HAP-1 (cell line): ENCODE measurements at places on chromosomes 5 and 9.

- no peak for DNase-seq
Measured at GRCh38 chr9:116750510-116750909, 63.4 kb downstream of the TRIM32 start.

DNA sequence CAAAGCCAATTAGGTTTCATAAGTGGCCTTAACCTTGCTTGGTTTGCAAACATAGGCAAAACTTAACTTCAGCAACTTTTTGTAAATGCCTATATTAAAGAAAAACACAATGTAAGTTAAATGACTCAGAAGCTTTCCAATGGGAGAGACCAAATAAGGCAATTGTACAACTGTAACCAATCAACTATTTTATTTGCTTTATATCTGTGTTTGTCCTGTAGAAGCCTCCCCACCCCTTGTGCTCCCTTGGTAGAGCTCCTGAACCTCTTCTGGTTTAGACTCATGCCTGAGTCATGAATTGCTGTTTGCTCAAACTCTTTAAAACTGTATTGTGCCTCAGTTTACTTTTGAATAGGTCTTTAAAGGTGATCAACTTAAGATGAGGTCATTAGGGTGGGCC, 3.0 kb upstream of the C1QTNF3 start:
- DNase-seq: no peak

DNA sequence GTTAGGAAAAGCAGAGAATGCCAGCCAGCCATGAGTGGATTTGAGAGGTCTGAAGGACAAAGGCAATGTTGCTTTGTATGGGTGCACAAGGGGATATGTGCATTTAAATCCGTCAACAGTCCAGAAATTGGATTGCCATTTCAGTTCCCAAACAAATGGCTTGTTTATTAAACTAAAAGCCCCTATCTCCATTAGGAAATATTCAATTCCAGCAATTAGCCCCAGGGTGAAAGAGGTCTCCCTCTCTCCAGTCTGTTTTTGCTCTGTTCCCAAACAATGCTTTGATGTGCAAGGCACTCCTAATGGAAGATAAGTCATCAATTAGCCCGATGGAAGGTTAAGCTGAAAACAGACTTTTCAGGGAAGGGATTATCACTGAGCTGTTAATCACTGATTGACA, 101.3 kb downstream of the C9orf152 start:
- no peak for DNase-seq

DNA sequence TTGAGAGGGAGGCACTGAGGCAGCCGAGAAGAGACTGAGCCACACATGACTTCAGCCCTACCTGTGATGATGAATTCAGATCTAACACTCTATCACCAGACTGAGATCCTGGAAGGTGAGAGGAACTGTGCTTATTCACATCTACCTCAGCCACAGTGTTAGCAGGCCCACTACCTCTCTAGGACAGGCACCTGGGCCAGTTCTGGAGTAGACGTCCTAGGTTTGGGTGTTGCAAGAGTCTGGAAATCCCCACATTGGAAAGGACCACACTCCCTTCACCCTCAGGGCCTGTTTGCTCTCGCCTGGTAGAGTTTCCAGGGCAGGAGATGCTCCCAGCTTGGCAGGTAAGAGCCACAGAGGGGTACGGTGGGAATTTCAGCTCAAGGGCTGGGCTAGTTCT, 113.8 kb upstream of the CCL21 start:
- no peak for DNase-seq

- no peak for DNase-seq
Measured at GRCh38 chr9:21615018-21615417, 132.9 kb upstream of the IFNE start.

DNA sequence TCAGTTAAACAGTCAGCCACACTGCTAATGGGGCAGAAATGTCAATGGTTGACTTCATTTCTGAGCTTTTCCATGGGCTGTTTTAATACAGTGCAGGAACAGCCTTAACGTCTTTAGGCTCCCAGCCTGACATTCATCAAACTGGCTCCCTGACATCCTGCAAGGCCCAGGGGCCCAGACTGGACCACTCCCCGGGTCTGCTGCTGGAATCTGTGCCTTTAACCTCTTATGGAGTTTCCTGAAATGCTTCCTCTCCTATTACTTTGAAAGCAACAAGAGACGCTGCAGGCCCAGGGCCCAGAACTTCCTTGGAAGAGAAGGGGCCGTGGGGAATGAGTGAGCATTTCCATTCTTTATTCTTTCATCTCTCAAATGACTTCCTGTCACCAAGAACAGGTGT, 216.8 kb upstream of the PANK3 start:
- DNase-seq: no peak

DNA sequence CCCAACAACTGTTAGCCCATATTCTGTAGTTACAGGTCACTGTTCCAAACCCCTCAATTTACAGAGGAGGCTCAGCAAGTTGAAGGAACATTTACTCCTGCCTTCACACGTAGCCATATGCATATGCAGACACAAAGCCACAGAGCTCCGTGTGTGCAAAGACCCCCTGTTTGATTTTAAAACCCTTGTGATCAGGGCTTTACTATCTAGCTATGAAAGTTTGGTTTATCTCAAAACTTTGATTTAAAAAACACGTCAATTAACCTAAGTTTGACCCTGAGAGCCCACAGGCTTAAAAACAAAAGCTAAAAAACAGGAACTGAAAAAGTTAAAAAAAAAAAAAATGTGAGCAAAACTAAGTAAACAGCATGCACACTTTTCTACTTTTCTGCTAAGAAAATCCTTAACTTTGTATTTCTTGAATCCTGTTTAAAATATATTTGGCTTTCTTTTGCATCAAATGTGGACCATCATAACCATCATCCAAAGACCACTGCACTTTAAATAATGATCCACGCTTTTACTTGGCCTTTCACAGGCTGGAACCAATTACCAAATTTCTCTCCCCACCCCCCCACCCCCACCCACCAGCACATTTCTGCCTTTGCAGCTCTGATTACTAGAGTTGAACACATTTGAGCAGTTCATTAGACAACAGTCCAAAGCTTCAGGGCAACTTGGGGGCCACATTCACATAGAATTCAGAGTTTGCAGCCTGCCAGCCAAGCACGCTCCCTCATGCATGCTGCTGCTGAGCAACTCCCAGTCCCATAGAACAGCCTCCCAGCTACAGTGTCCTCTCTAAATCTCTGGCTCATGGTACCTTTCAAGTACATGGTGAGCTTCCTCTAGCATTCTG, 128.8 kb upstream of the MAP3K1 start:
- no peak for DNase-seq

- DNase-seq: no peak
Measured at GRCh38 chr9:127347831-127348776, 48.9 kb upstream of the SLC2A8 start.

DNA sequence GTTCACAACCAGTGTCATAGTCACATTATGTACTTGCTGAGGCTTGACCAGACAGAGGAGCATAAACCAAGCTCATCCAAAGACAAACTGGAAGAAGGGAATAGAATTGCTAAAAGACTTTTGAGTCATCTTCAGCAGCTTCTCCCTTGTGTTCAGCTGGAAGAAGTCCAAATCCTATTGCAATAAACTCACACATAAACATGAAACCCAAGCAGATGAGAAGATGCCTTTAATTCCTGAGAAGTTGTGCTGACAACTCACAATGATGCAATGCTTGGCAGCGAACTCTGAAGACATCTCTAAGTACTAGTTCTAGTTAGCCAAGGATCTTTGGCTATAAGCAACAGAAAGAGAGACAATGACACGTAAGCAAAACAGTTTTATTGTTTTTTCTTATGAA, 642.1 kb downstream of the KCTD16 start:
- no peak for DNase-seq

DNA sequence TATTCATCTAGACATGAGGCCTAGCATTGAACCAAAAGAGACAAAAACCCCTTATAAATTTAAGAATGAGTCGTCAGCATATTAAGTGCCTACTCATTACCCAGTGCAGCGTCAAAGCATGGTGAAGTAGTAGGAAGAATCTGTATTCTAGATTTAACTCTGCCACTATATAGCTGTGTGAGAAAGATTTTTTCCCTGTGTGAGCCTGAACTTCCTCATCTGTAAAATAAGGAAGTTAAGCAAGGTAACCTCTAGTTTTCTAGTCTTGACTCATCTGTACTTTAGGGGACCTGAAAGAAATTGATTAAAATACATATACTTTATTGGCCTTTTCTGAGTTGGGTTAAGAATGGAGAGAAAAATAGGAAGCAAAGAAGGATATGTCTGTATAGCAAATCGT, 82.1 kb upstream of the RUSC2 start:
- no peak for DNase-seq

GRCh38 chr5:112386766-112387165, 32.3 kb downstream of the EPB41L4A start:
- no peak for DNase-seq

DNA sequence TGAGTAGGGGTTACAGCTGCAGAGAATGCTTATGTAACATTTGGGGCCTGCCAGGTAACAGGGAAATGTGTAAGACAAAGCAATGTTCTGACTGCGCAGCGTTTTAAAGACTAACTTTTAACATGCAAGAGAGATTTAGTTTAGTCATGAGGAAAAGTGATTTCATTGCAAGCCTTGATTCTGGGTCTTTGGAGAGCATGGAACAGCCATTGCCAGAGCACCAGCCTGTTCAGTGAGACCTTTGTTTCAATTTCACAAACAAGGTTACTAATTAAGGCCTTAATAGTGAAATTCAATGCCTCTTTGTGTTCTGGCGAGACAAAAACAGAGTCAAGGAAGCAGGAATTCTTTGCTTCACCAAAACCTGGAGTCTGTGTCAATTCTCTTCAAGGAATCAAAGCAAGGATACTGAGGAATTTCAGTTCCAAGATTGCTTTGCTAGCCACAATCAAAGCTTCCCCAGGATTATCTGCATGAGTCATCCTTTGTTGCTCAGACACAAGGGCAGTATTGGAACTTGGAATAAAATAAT, 14.4 kb downstream of the CKMT2 start:
- no peak for DNase-seq

DNA sequence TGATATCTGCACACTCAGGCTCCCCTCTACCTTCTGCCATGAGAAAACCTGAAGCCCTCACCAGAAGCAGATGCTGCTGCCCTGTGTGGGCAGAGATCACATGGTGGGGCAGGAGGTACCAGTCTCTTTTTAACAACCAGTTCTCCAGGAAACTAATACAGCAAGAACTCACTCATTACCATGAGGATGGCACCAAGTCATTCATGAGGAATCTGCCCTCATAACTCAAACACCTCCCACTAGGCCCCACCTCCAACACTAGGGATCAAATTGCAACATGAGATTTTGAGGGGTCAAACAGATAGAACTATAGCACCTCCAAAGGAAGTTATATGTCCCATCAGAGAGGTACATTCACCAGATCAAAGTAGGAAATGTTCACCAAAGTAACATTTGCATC, 136.3 kb upstream of the SHB start:
- DNase-seq: no peak

DNA sequence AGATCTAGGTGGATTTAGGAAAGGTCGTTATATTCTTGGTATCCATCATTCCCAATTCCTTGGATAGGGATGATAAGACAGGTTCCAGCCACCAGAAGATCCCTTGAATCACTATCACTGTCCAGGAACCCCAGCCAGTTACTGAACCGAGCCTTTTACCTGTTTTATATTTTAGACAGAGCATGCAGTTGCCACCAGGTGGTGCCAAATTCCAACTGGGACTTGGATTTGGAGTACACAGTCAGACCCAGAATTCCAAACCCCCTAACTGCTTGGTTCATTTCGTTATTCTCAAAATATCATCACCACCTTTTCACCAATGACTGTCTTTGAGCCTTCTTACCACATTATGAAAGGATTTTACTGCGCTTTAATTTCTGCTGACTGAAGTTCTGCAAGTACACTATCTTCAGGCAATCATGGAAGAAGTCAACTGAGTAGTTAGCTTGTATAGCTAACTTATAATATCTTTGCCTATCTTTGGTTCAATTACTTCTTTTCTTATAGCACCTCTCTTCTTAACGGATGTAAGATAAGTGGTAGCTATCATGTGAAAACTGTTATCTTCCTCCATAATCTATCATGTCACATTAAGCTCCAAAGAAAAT, 191.8 kb downstream of the PRR16 start:
- DNase-seq: peak; percentile 31

DNA sequence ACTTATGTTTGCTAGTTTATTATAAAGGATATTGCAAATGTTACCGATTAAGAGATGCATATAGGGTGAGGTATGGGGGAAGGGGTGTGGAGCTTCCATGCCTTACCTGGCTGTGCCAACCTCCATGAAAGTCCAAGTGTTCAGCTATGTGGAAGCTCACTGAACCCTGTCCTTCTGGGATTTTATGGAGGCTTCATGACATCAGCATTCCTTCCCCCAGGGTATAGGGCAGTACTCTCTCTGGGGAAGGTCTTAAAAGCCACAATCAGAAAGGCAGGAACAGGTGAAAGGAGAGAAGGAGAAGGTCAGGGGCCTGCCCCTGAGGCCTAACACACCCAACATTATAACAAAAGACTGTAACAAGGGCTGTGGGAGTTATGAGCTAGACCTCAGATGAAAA, 592.6 kb downstream of the PDE4D start:
- DNase-seq: no peak

GRCh38 chr5:97163790-97164285, 19.2 kb downstream of the RIOK2 start:
- no peak for DNase-seq

GRCh38 chr9:3186751-3187150, 339.1 kb downstream of the RFX3 start:
- DNase-seq: no peak

DNA sequence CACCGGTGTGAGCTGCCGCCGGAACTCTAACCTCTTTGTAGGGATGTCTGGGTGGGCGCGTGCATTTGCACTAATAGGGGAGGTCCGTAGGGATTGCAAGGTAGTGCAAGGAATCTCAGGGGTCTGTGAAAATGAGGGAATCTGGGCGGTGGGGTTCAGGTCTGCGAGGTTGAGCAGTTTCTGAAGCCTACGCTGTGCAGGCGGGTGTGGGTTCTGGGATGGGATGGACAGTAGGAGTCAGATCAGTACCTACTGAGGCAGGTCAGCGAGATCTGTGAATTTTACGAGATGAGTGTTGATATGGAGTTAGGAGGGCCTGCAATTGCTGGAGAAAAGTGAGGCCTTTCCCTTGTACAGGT, 856 bp upstream of the ATOSB start:
- DNase-seq: no peak

GRCh38 chr9:88809355-88810161, 181.7 kb upstream of the S1PR3 start:
- DNase-seq: no peak

- DNase-seq: no peak
Measured at GRCh38 chr9:8365029-8365428, 565.5 kb upstream of the DMAC1 start.

- no peak for DNase-seq
Measured at GRCh38 chr9:107786561-107786960, 297.0 kb upstream of the KLF4 start.

DNA sequence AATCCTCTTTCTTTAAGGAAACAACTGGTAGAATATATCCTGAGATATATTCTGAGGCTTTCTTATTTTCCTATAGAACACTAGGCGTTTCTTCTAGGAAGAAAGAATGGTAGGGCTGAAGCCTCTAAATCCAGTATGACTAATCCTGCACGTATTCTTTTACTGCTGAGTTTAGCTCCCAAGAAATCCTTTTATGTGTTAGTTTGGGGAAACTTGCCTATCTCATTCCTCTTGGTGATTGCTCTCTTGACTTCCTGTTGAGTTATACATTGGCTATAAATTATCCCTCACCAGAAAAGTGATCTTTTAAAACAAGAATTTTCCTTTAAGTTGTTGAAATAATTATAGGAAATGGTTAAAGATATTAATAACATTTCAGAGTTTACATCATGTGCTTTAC, 422.9 kb downstream of the TMEM161B start:
- no peak for DNase-seq
